ENCODE measurements at places on chromosomes 13 and 19. TPM values are rescaled to one million over a fixed set of nuclear protein-coding genes. Genes with fewer than 3 reads are reported as not detected.

Gene SLC7A9
- total RNA-seq = 0.21 TPM

Gene C1QTNF9
- 0.28 TPM for total RNA-seq

Gene POLR1D
- total RNA-seq = 99.5 TPM

Gene OR4F17
- total RNA-seq = not detected

Gene CGB2
- 0.58 TPM for total RNA-seq

Gene RXFP2
- not detected for total RNA-seq

Gene PRODH2
- not detected for total RNA-seq

Gene NPAS1
- total RNA-seq = 1.0 TPM

Gene PTPRH
- total RNA-seq = 0.37 TPM

Gene TNNT1
- total RNA-seq = 1.5 TPM

Measured in lung (tissue), 17 donors.